Kasumi-1 (cell line): ENCODE measurements at places on chromosomes 6 and 20.

DNA sequence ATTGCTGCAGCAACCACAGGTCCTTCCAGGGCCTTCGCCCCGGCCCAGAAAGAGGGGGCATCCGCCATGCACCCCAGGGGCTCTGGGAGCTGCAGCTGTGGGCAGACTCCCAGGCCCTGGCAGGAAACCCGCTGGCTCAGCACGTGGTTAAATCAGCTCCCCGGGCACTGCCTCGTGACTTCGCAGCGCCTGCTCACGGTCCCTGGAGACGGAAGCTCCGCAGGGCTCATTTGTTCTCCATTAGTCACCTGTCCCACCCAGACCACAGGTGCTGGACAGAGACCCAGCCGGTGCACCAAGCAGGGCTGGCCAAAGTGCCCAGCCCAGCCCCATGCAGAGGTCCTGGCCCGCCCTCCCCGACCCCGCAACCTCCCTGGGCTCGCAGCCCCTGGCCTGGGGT lies 14.7 kb downstream of the KCNQ2 start:
- DNase-seq: peak; percentile 6

DNA sequence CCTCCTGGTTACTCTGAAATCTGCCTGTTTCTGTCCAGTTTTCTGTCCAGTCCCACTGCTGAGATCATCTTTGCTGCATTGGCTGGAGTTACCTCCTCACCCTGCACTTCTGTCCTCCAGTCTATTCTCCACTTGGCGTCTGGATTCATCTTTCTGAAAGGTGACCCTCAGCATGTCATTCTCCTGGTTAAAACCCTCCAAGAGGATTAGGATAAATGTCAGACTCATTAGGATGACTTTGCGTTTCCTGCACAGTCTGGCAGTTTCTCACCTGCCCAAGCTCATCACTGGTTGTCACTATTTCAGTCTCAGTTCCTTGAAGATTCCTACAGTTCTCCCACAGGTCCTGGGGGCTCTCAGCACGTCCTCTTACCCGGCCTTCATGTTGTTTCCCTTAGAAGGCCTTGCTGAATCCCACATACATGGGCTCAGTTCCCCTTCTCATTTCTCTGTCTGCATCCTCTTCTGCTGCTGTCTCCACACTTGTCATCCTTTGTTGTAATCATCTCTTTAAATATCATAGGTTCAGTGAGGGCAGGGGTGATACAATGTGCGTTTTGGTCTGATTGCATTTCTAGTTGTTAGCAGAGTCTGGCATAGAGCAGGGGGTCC lies 374.8 kb downstream of the QKI start:
- DNase-seq: no peak

- no peak for DNase-seq
Measured at GRCh38 chr6:111978532-111979149, 75.3 kb upstream of the CCN6 start.

DNA sequence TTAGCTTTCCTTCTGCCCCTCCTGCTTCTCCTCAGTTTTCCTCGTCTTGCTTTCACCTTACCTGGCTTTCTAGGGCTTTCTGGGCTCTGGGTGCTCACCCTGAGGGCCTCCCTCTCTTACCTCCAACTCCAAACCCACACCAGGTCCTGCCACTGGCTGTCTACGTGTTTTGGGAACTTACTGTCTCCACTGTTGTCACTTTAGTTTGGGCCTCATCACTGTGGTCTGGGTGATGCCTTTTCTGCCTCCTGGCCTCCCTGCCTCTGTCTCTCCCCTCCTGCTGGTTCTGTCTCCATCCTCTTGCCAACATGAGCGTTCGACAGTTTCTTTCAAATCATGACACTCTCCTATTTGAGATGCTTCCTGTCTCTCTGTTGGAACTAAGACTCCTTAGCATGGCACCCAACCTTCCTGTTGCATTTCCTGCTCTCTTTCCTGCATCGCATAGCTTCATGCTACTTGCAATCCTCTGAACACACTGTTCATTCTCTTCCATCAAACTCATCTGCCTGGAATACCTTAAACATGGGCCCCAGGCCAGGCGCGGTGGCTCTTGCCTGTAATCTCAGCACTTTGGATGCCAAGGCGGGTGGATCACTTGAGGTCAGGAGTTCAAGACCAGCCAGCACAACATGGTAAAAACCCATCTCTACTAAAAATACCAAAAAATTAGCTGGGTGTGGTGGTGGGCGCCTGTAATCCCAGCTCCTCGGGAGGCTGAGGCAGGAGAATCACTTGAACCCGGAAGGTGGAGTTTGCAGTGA lies 5.5 kb downstream of the CD40 start:
- DNase-seq: no peak

- DNase-seq: no peak
Measured at GRCh38 chr6:16974704-16975359, 127.0 kb upstream of the STMND1 start.

GRCh38 chr20:10508060-10508459 lies 73.0 kb downstream of the SLX4IP start:
- no peak for DNase-seq

DNA sequence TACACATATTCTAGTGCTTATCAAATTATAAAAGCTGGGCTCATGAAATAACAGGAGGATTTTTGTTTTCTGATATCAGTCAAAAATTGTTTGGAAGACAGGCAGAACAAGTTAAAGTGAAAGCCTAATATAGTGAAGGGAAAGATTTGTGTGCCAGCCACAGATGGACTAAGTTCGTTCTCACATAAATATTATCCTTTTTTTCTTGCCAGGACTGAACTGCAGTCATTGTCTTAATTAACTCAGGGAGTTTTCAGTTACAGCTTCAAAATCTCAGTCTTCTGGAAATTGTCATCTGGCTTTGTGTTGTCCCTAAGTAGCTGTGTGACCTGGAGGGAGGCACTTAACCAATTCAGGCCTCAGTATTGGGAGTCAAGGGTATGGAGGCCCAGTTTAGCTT lies 40.7 kb downstream of the PLCB4 start:
- no peak for DNase-seq

- no peak for DNase-seq
Measured at GRCh38 chr6:163008186-163008585, 280.4 kb downstream of the PACRG start.

- DNase-seq: no peak
Measured at GRCh38 chr6:147510929-147511590, 2.6 kb downstream of the SAMD5 start.

- no peak for DNase-seq
Measured at GRCh38 chr6:3746696-3747095, 4.8 kb downstream of the PXDC1 start.
